H9 (cell line): ENCODE measurements at places on chromosomes 6 and 20. TPM values are rescaled to one million over a fixed set of nuclear protein-coding genes. Genes with fewer than 3 reads are reported as not detected.

GRCh38 chr20:15396026-15396425 lies 1058.6 kb upstream of the FLRT3 start:
- no peak for DNase-seq

GRCh38 chr6:4904461-4905025 lies 99.3 kb downstream of the RPP40 start:
- no peak for DNase-seq

DNA sequence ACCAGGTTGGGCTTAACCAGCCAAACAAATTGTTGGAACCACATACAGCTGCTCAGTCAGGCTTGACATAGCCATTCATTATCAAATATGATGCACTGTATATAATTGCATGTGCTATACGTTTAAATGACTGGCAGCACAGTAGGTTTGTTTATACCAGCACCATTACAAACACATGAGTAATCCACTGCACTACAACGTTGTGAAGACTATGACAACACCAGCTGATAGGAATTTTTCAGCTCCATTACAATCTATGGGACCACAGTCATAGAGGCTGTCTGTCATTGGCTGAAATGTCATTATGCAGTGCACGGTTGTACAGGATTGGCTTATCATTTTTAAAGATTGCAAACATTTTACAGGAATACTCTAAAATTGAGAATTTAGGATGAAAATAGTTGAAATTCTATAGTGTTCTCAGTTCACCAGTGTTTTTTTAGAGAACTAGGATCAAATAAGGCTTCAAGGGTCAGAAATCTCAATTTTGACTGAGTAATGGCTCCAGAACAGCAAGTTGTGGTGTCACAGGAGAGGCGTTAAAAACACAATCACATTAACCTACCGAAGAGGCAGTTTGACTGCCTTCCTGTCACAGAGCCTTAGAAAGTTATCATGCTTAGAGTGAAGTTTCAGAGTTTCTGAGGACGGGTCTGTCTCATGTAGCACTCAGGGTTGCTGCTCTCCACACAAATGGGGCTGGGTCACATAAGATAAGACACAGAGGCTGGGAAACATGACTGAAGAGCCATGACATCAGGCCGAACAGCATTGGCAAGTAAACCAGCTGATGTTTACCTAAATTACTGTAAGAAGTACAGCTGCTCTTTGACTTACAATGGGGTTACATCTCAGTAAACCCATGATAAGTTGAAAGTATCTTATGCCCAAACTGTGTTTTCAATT lies 60.7 kb upstream of the SMLR1 start:
- DNase-seq: no peak

GRCh38 chr20:44615876-44616603 lies 33.7 kb downstream of the PKIG start:
- DNase-seq: no peak

DNA sequence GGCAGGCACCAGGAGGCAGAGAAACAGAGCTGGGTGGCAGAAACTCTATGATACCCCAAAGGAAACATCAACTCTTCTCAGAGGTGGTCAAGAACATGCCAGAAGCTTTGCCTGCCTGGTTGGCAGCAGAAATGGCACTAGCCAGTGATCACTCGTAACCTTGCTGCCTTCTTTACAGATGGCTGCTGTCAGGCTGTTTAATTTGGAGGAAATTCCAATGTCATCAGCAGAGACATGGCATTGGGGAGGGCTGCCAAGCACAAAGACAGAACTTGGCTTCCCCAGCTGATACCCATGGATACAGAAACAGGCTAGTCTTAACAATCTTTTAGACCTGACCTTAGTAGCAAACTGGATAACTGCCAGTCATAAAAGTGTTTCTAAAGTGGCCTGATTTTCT lies 153.6 kb downstream of the GMPR start:
- DNase-seq: no peak

DNA sequence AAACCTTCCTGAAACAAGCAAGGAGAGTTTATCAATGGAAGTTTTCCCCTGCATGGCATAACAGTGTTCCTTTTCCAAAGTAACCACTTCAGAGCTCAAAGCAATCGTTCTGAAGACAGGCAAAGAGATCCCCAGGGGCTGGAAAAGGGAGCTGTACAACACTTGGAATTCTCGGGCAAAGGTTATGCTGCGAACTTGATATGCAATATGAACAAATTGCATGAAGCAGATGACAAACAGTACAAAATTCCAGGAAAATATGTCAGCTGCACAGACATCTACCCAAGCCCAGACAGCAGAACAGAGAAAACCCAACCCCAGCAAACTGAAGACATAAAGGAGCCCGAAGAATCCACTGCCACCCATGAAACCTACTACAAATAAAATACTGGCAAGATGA lies 18.4 kb downstream of the POPDC3 start:
- no peak for DNase-seq

- no peak for DNase-seq
Measured at GRCh38 chr6:142356201-142356883, 54.5 kb downstream of the ADGRG6 start.

GRCh38 chr6:81895511-81896185 lies 143.2 kb upstream of the TENT5A start:
- no peak for DNase-seq

DNA sequence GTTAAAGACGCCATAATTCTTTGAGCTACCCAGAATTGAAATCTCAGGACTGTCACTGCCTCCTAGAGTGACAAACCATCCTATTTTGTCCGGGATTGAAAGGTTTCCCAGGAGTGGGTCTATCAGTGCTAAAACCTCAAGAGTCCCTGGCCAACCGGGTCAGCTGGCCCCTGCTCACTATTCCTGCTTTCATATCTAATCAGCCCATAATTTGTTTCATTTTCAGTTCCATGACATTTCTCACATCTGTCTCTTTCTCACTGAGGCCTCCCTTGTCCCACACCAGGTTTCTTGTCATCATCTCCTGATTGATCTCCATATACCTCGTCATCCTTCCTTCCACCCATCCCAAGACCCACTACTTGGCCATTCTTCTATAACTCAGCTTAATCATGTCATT lies 98.2 kb downstream of the SLC35B3 start:
- DNase-seq: no peak

DNA sequence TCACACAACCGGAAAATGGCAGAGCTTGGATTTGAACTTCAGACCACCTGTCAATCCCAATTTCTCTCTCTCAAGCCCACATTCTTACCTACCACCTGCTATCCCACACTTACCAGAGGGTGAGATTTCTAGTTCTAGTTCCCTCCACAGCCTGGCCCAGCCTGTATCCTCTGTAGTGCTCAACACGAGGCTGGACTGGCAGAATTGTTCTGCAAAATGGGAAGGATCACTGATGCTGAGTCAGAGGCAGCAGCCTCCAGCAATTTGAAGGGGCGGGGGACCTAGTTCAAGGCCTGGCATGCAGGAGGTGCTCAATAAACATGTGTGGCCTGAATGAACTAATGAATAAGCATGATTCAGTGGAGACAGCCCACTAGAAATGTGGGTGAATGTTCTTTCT lies 53.6 kb upstream of the TTPAL start:
- DNase-seq: no peak

DNA sequence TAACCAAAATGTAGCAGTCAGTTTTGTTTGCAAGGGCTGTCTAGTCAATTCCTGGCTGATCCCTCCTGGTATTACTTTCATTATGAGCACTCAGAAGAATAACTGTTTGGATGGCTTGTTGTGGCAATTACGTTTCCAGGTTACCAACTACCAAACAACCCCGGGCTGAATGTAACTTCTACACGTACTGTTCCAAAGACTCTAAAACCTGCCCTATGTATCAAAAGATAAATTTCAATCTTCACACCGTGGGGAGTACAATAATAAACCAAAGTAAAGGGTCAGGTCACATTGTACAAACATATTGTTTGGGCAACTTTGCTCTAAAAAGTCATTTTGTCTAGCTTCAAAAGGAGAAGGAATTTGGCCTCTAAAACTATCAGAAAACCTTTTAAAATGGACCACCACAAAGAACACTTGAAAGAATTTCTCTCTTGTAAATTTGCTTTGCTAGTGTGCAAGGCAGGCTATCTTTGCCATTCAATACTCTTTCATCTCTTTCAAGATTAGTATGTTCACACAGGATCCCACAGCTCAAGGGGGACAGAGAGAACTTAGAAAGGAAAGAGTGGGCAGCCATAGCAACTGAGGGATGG lies 27.6 kb downstream of the DCDC2 start:
- DNase-seq: no peak

DNA sequence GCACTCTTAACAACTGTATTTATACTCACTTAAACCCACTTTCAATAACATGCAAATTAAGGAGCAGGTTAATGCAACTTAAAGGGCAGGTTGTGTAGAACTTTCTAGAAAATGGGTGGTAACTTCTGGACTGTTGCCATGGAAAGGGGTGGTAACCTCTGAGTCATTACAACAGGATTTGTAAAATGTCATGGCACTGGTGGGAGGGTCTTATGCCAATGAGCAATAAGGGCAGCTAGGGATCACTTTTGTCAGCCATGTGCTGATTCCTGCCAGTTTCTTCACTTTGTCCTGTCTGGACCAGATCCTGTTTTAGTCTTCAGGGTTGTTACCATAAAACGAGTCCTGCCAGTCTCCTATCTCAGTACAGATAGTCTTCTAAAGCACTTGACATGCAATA lies 560.5 kb upstream of the PTCHD4 start:
- DNase-seq: no peak

DNA sequence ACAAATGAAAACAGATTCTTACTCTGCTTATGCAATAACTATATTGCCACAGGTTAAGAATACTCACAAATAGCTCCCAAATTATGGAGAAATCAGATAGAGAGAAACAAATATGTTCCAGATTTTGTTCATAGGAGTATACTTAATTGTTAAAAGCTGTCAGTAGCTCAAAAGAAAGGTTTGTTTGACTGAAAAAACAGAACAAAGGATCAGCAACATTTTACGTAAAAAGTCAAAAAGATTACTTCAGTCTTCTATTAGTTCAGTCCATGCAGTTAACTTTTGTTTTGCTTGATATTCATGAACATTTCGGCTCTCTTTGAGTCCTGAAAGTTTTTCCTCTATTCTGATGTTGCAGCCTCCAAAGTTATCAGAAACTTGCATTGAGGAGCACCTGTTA lies 13.4 kb upstream of the NANP start:
- DNase-seq: no peak

- no peak for DNase-seq
Measured at GRCh38 chr6:327538-328116, 35.3 kb downstream of the DUSP22 start.

DNA sequence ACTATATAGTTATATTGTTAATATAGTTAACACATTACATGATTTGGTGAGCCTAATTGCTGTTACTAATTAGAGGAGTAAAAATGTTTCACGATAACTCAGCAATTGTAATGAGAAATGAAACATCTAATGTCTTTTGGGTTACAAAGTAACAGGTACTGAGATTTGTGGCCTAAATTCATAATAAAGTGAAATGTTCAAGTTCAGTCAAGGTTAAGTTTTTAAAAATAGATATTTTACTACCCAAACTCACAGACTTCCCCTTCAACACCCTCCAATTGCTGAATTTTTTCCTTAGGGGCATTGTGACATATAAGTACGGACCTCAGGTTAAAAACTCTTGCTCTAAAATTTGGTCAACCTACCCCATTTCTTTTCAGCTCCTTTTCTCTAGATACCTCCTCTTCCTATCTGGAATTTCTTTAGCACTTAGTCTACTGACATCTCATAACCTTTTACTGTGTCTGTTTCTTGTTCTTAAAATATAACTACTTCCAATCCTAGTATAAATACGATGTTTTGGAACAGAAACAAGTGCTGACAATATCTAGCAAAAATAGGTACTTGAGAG lies 112.3 kb upstream of the PRSS16 start:
- DNase-seq: no peak

DNA sequence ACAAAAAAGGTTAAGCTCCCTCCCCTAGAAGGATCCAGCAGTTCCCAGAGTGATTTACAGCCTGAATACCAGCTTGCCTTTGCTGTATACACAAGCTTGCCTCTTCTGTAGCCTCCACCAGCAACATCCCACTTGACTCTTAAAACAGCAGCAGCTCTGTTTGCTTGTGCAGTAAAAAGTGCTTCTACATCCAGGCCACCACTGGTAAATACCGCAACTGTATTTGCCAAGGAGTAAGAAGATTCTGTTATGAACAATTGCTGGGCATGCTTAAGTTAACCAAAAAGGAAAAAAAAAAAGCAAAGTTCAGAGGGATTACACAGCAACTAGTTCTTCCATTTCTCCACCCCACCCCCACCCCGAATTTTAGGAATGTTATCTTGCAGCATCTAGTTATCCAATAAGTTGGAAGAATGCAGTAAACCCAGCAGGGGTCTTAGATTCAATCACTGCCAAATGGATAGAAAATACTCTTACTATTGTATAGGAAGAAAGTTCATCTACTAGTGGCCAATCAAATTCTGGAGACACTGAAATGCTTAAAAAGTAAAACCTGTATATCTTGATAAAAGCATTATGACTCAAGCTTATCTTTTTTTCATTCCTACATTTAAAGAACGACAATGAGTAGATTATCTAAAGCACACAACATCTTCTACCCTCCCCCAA lies 4.8 kb downstream of the SALL4 start:
- no peak for DNase-seq

DNA sequence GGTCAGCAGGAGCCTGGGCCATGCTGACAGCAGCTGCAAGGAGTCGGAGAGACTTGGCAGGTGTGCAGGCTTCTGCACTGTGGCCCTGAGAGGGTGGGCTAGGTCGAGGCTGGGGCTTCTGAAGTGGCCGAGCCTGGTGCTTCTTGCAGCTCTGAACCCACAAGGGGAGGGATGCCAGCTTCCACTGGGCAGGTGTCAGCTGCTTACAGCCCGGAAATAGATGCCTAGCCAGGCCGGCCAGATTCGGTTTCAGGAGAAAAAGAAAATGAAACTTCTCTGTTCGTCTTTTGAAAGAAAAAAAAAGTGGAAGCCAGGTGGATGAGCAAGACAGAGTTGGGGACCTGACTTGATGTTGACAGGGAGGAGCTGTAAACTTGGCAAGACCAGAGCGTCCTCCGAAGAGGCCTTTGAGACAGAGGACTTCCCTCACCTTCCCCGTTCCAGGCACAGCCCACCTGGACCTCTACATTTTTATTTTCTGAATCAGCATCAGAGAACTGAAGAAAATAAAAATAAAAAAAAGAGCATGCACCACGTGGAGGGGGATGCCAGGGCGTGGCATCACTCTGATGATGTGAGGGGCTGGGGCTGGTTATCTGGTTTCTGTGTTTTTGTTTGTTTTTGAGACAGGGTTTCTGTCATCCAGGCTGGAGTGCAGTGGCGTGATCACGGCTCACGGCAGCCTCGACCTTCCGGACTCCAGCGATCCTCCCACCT lies at the start of gene ZBP1:
Gene ZBP1, minus strand, starts transcription at position 153 of the 717 bp plus-strand sequence. Its CDS starts 131 bp downstream, at position 22.
- no peak for DNase-seq

DNA sequence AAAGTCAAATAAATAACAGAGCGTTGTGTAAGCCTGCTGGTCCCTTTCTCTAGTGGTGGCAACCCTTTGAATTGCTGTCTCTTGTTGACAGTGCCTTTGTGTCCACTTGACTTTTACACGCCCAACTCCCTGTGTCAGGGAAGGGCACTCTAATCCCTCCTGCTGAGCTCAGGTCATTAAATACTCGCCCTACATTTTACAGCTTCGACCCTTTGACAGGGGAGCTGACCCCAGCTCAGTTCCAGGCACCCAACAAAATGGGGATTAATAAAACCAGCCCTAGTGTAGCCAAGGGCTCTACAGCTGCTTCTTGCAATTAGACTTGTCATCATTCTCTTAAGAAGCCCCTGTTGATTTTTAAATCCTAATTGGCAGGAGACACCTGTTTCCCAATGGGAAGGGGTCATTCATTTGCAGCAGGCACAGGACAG lies 308.2 kb downstream of the EYA4 start:
- DNase-seq: no peak

Gene SIRPB1
- 0.46 and 1.0 TPM in 2 replicates for total RNA-seq

Gene SLC26A8
- 0.09 and 0.55 TPM in 2 replicates for total RNA-seq

Gene PTCRA
- not detected in 2 replicates for total RNA-seq

Gene MYMX
- total RNA-seq: 1.1 and 1.8 TPM in 2 replicates

Gene LPA
- 0.13 and 0.15 TPM in 2 replicates for total RNA-seq

Gene SLC17A3
- total RNA-seq: not detected in 2 replicates
